ENCODE measurements at places on chromosomes 5 and 9.
A peak's percentile ranks its signal among the peaks of the same experiment; 100 is the strongest.

- no peak for DNase-seq
Measured at GRCh38 chr5:172749881-172750633, 20.9 kb downstream of the DUSP1 start.

DNA sequence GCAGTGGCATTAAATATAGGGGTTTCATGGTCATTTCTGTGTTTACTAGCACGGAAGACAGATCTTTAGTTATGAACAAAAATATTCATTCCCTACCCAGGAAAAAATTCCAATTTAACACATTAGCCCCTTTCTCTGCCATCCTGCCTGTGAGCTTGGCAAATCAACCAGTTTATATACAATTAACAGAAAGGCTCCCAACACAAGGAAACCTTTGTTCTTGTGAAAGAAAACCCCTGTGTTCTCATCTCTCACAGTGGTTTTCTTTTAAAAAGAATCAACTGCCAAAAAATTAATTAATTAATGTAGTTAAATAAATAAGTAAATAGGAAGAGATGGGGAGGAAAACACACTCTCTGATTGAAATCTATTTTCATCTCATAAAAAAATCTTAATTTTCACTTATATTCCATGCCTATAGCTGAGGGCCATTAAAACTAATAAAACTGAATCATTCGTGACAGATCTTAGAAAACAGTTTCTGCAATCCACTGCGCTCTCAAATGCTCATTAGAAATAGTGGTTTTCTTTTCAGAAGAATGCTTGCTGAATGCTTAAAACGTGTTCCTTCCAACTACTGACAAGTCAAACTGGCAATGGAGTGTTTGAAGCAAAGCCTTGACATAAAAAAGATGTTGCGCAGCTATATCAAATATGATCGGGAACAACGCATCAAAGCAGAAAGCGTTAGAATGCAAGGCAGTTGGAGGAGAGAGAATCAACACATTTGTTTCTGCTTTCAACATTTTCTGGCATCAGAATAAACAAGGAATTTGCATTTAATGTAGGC lies 387.7 kb downstream of the TLR4 start:
- no peak for DNase-seq

- DNase-seq, result no peak
Measured at GRCh38 chr9:133952598-133953550, 39.2 kb downstream of the VAV2 start.

- DNase-seq, result no peak
Measured at GRCh38 chr5:61701877-61702602, 370.0 kb downstream of the ZSWIM6 start.

- DNase-seq, result no peak
Measured at GRCh38 chr9:120571443-120572257, 8.3 kb downstream of the CDK5RAP2 start.

GRCh38 chr9:105698348-105698870 lies 4.1 kb downstream of the TMEM38B start:
- DNase-seq, result no peak

- DNase-seq, result no peak
Measured at GRCh38 chr5:2797160-2797559, 45.7 kb upstream of the IRX2 start.

- peak; percentile 41 for DNase-seq
Measured at GRCh38 chr9:70412832-70413463, 1.5 kb downstream of the KLF9 start.

DNA sequence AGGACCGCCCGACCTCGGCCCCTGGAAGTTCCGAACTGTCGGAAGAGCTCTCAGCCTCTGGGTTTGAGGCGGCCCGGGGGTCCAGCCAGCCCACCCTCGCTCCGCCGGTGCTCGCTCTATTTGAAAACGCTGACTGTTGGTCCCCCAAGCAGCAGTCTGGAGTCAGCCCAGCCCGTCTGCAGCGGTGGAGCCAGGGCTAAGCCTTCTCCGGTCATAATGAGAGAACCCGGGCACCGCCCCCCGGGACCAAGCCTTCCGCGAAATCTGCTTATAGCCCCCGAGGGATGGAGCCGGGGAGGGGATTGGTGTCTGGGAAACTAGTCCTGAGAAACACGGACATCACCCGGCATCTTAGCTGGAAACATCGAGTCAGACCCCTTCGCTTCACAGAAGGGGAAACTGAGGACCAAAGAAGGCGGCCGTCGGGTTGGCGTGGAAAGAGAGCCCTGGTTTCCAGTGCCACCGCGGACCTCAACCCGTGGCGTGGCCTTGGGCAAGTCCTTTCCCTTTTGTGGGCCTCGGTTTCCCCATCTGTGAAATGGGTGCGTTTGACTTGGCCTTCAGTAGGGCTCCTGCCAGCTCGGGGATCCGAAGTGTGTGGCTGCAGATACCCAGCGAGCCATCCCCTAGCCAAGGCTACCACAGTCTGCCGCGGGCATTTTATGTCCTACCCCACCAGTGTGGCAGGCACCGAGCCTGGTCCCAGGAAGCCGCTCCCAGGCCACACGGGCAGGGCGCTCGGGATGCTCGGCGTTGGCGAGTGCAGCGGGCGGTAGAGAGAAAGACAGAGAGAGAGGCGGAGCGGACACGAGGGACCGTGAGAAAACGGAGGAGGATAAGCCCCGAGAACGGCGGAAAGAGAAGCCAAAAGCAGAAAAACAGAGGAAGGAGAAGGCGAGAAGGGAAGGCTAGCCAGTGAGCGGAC lies 857 bp downstream of the ADAM19 start:
- DNase-seq, result peak; percentile 29

Measured in stimulated activated CD4-positive, alpha-beta T cell treated with anti-CD3 and anti-CD28 coated beads, Interleukin-4, amount 100 ng/mL, for 1 hour (primary cell).